Placental pericyte (primary cell): ENCODE measurements at places on chromosomes 12 and 14. TPM values are rescaled to one million over a fixed set of nuclear protein-coding genes. Genes with fewer than 3 reads are reported as not detected.

The RHOJ gene
- total RNA-seq = 1.5 and 2.4 TPM in 2 replicates

The RTL1 gene
- total RNA-seq = not detected in 2 replicates

The PLA2G1B gene
- not detected in 2 replicates for total RNA-seq

The RPL10L gene
- total RNA-seq = not detected in 2 replicates

The SPSB2 gene
- 8.2 and 8.5 TPM in 2 replicates for total RNA-seq

The CCDC196 gene
- total RNA-seq = not detected in 2 replicates

The DLK1 gene
- not detected in 2 replicates for total RNA-seq

The RERG gene
- 0.72 and 0.88 TPM in 2 replicates for total RNA-seq

The DIO2 gene
- 0.22 and 29.6 TPM in 2 replicates for total RNA-seq

The METTL17 gene
- 33.3 and 62.6 TPM in 2 replicates for total RNA-seq

The MGP gene
- total RNA-seq = 1.0 and 3.7 TPM in 2 replicates

The CLEC12A gene
- total RNA-seq = 0.14 TPM in 1 of 2 replicates, not detected in the other

The THTPA gene
- 14.7 and 20.6 TPM in 2 replicates for total RNA-seq

The TBX5 gene
- 7.0 and 7.2 TPM in 2 replicates for total RNA-seq

The CABP1 gene
- total RNA-seq = not detected in 2 replicates

The TRIM9 gene
- total RNA-seq = 0.14 TPM in 1 of 2 replicates, not detected in the other

The KCNC2 gene
- total RNA-seq = not detected in 2 replicates

The GALNT9 gene
- total RNA-seq = 0.22 and 0.29 TPM in 2 replicates

The ATXN2 gene
- total RNA-seq = 49.2 and 55.3 TPM in 2 replicates

The C1QL4 gene
- under 0.01 and 0.14 TPM in 2 replicates for total RNA-seq

The MYO1H gene
- total RNA-seq = not detected in 2 replicates

The MUCL1 gene
- not detected in 2 replicates for total RNA-seq

The LUM gene
- 151 and 1,377 TPM in 2 replicates for total RNA-seq

The GPR132 gene
- total RNA-seq = under 0.01 TPM in 1 of 2 replicates, not detected in the other

The CDK2 gene
- 7.2 and 73.4 TPM in 2 replicates for total RNA-seq

The DLGAP5 gene
- 1.1 and 41.8 TPM in 2 replicates for total RNA-seq

The ADAM21 gene
- total RNA-seq = 0.29 TPM in 1 of 2 replicates, not detected in the other

The CDCA3 gene
- total RNA-seq = 0.66 and 43.2 TPM in 2 replicates

The AKAP5 gene
- total RNA-seq = 0.86 and 1.1 TPM in 2 replicates

The REM2 gene
- 0.22 TPM in 1 of 2 replicates, not detected in the other for total RNA-seq

The MYBPC1 gene
- not detected in 2 replicates for total RNA-seq

The TMEM132D gene
- total RNA-seq = not detected in 2 replicates

The GLT1D1 gene
- total RNA-seq = not detected in 2 replicates

The ZFHX2 gene
- 0.14 and 0.22 TPM in 2 replicates for total RNA-seq

The CD27 gene
- 0.29 TPM in 1 of 2 replicates, not detected in the other for total RNA-seq
